ENCODE measurements at places on chromosomes 7 and 10.

- DNase-seq: no peak
Measured at GRCh38 chr10:125795128-125795527, 19.5 kb upstream of the MMP21 start.

- no peak for DNase-seq
Measured at GRCh38 chr7:157548691-157549303, 212.0 kb downstream of the DNAJB6 start.

- DNase-seq: no peak
Measured at GRCh38 chr10:50470345-50470744, 153.4 kb downstream of the SGMS1 start.

DNA sequence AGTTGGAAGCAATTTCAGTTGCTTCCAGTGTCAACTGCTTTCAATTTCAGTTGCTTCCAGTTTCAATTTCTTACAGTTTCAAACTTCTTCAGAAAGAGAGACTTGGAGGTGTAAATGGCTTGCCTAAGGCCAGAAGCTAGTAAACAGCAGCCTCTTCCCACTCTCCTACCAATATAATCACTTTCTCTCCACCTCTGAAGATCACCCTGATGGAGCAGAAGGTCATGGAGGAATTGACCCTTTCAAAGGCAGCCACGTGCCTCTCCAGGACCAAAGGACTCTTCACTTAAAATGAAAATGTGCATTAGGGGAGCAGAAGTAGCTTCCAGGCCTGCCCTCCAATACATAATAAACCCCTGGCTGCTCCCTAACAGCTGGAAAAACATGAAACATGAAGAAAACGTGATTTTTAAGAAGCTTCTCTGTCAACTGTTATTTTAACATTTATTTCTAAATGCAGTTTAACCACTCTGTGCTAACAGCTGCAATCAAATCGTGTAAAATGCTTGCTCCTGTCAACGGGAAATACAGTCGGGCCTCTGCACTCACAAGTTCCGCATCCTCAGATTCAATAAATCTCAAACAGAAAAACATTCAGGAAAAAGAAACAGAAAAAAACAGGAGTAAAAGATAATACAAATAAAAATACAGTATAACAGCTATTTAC, 1020.6 kb downstream of the XPNPEP1 start:
- no peak for DNase-seq

DNA sequence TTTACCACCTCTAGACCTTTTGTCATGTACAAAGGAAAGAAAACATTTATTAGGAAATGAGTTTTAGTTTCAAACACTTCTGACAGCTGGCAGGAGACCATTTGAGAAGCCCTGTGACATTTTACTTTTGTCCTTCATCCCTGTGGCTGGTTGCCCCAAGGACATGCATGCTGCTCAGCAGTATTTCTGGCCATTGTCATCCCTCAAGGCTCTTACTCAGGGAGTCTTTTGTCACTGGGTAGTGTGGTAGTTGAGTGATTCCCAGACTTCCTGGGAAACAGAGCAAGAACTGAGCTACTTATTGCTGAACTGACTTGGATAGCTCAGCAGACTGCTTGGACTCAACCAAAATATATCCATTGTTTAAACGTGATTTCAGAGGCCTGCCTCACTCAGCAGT, 142.8 kb downstream of the LRRC4 start:
- no peak for DNase-seq

DNA sequence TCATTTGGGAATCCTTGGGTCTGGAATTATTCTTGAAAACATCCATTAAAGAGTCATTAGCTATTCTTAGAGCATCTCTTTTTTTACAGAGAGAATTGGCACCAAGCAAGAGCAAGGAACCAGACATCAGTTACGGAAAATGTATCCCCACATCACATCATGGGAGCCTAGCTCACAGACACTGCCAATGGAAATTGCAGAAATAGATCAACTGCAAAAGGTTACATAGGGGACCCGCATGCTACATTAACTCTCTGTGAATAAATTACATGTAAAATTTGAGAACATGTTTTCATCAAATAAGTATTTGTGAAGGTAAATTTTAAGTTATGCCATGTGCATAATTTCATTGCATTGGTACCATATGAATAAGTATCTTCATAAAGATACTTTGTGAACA, 224.8 kb downstream of the ZNF248 start:
- no peak for DNase-seq

- no peak for DNase-seq
Measured at GRCh38 chr10:4812046-4812445, 14.0 kb upstream of the AKR1E2 start.
